Mesenchymal stem cell (in vitro differentiated cells and primary cell): ENCODE measurements at places on chromosomes 2 and 18.

GRCh38 chr2:223297788-223298187 lies 245.8 kb downstream of the KCNE4 start:
- no peak overlapping the region for H3K27ac ChIP-seq
- H3K36me3 ChIP-seq = no peaks in the 10 kb centered on the region
- no peaks in the 10 kb centered on the region for H3K27me3 ChIP-seq

DNA sequence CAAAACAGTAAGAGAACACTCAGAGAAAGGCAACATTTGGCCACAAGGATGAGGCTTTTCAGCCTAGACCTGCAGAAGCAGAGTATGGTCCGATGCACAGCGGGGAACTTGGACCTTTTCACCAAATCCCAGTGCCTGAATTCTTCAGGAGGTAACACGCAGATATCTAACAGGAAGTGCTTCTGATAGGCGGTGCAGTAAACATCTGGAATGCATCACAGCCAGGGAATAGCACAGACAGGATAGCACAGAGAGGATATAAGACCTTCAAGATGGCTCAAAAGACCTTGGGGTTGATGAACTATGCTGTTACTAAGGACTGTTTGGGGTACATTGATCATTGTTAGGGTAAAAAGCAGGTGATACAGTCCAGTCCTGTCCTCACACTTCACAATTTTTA lies 1.7 kb downstream of the TMEM127 start:
- H3K4me1 ChIP-seq = peaks cover 32% of the 10 kb centered on the region
- no peaks in the 10 kb centered on the region for H3K27me3 ChIP-seq
- H3K4me3 ChIP-seq = peak overlapping the region; percentile 100
- peak; percentile 33 for DNase-seq
- H3K36me3 ChIP-seq = peaks cover 26% of the 10 kb centered on the region

DNA sequence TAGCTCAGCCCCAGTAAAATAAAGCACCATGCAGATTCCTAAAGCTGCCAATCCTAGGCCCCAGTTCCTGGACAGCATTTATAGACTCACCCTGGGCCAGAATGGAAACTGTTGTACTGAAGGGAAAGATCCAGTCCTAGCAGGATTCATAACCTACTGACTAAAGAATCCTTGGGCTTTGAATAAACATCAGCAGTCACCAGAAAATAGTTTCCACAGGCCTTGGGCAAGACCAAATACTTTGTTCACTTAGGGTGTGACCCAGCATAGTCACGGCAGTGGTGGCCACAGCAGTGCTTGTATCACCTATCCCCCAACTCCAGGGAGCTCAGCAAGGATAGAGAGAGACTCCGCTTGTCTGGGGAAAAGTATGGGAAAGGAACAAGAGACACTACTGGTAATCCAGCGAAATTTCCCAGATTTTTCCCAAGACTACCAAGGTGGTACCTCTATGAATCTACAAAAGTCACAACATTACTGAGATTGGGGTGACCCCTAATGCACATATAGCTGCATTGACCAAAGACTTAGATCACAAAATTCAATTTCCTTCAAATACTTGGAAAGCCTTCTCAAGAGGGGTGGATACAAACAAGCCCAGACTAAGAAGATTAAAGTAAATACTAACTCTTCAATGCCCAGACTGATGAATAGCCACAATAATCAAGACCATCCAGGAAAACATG lies 748.1 kb upstream of the LRATD1 start:
- DNase-seq = no peak
- no peak overlapping the region for H3K27ac ChIP-seq
- no peaks in the 10 kb centered on the region for H3K27me3 ChIP-seq
- H3K4me3 ChIP-seq = no peak overlapping the region
- H3K36me3 ChIP-seq = no peaks in the 10 kb centered on the region

DNA sequence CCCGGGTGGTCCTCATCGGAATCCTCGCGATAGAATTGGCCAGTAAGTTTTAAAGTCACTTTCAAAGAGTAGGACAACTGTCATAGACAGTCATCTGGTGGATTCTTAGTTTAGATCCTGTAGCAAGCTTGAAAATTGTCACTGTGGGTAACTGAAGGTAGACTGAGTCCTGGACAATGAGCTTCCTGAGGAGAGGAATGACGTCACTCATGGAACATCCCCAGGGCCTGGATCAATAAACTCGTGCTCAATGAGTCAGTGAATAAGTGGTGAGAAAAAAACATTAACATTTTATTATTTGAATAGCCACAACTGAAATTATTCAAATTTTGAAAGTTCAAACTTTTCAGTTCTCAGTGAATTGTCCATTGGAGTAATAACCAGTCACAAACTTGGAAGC lies 101.4 kb upstream of the CXCR4 start:
- no peak overlapping the region for H3K27ac ChIP-seq
- no peaks in the 10 kb centered on the region for H3K4me1 ChIP-seq
- H3K36me3 ChIP-seq = no peaks in the 10 kb centered on the region
- no peak for DNase-seq

- no peak overlapping the region for H3K4me3 ChIP-seq
- H3K36me3 ChIP-seq = no peaks in the 10 kb centered on the region
- no peak overlapping the region for H3K27ac ChIP-seq
- H3K4me1 ChIP-seq = no peaks in the 10 kb centered on the region
- no peaks in the 10 kb centered on the region for H3K27me3 ChIP-seq
These were observed 111.6 kb upstream of the PIEZO2 start for GRCh38 chr18:11260961-11261461.

GRCh38 chr2:37355735-37356134 lies 11.3 kb downstream of the QPCT start:
- no peak overlapping the region for H3K4me3 ChIP-seq
- no peak overlapping the region for H3K27ac ChIP-seq
- H3K4me1 ChIP-seq = peaks cover 1% of the 10 kb centered on the region
- no peak for DNase-seq
- no peaks in the 10 kb centered on the region for H3K27me3 ChIP-seq

DNA sequence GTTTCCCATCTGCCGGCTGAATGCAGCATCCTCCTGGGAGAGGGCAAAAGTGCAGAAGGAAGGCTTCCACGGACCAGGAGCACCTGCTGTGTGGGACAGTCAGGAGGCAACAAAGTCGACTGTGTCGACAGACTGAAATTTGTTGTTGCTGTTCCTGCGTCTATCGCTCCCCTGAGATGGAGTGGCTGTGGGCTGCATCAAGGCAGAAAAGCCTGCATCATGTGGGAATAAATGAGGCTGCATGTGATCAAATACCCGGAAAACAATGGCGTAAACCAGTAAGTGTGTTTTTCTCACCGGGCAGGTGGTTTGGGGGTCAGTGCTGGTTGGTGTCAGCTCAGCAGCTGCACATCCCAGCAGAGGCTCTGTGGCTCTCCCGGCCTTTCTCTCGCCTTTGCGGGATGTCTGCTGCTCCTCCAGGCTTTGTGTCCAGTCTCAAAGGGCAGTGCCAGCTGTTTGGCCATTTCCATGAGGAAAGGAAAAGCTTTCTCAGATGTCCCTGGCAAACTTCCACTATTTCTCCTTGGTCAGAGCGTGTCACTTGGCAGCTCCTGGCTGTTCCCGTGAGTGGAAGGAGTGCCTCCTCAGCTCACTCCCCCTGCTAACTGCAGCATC lies 262.4 kb downstream of the NDUFA10 start:
- no peak overlapping the region for H3K27ac ChIP-seq
- H3K36me3 ChIP-seq = no peaks in the 10 kb centered on the region
- H3K4me1 ChIP-seq = no peaks in the 10 kb centered on the region

- H3K27me3 ChIP-seq = no peaks in the 10 kb centered on the region
- DNase-seq = no peak
- H3K4me1 ChIP-seq = peaks cover 21% of the 10 kb centered on the region
- no peaks in the 10 kb centered on the region for H3K36me3 ChIP-seq
- no peak overlapping the region for H3K27ac ChIP-seq
These were observed 30.0 kb upstream of the YWHAQ start for GRCh38 chr2:9660781-9661180.

- peaks cover 3% of the 10 kb centered on the region for H3K27me3 ChIP-seq
- H3K36me3 ChIP-seq = no peaks in the 10 kb centered on the region
- peaks cover 13% of the 10 kb centered on the region for H3K4me1 ChIP-seq
- peak overlapping the region; percentile 78 for H3K27ac ChIP-seq
- H3K4me3 ChIP-seq = no peak overlapping the region
These were observed 230.4 kb upstream of the AGAP1 start for GRCh38 chr2:235263205-235264120.

DNA sequence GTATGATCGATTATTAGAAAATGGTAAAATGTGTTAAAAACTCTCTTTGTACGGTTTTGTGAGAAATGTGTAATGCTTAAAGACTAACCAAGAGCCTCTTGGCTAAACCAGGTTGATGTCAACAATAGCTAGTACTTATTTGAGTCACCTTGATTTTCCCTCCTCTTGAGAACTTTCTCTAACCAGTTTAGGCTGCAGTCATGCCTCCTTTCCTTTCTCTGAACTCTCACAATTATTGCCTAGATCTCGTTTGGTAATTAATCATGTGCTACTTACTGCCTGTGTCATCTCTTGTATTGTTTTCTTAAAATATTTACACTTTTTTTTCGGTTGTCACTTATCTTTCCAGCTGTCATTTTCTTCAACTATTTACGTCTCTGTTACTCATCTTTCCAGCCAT lies 1.1 kb upstream of the EPC2 start:
- peaks cover 6% of the 10 kb centered on the region for H3K4me1 ChIP-seq
- no peak for DNase-seq
- H3K4me3 ChIP-seq = no peak overlapping the region
- no peaks in the 10 kb centered on the region for H3K36me3 ChIP-seq

DNA sequence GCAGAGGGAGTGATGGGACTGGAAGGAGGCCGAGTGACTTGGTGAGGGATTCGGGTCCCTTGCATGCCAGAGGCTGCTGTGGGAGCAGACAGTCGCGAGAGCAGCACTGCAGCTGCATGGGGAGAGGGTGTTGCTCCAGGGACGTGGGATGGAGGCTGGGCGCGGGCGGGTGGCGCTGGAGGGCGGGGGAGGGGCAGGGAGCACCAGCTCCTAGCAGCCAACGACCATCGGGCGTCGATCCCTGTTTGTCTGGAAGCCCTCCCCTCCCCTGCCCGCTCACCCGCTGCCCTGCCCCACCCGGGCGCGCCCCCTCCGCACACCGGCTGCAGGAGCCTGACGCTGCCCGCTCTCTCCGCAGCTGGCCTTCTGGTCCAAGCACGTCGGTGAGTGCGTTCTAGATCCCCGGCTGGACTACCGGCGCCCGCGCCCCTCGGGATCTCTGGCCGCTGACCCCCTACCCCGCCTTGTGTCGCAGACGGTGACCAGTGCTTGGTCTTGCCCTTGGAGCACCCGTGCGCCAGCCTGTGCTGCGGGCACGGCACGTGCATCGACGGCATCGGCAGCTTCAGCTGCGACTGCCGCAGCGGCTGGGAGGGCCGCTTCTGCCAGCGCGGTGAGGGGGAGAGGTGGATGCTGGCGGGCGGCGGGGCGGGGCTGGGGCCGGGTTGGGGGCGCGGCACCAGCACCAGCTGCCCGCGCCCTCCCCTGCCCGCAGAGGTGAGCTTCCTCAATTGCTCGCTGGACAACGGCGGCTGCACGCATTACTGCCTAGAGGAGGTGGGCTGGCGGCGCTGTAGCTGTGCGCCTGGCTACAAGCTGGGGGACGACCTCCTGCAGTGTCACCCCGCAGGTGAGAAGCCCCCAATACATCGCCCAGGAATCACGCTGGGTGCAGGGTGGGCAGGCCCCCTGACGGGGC lies 4.6 kb downstream of the PROC start:
- no peak for DNase-seq
- peaks cover 27% of the 10 kb centered on the region for H3K4me1 ChIP-seq
- H3K36me3 ChIP-seq = peaks cover 1% of the 10 kb centered on the region
- H3K27me3 ChIP-seq = peaks cover 51% of the 10 kb centered on the region
